ENCODE measurements at places on chromosomes 11 and 22.

DNA sequence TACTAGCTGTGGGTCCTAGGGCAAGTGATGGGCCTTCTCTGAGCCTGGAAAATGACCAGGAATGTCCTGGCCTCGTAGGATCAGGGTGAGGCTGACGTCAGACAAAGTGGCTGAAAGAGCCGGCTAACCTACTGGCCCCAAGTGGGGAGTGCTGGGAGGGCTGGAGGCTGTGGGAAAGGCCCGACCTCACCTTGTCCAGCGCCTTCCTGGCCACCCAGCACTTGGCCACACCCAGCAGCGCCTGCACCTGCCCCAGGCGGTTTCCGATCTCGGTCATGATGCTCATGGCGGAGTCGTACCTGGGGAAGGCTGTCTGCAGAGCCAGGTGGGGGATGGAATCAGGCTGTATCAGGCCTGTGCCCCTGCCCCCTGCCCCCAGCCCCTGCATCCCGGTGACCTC, 7.5 kb downstream of the RAPSN start:
- DNase-seq: no peak

DNA sequence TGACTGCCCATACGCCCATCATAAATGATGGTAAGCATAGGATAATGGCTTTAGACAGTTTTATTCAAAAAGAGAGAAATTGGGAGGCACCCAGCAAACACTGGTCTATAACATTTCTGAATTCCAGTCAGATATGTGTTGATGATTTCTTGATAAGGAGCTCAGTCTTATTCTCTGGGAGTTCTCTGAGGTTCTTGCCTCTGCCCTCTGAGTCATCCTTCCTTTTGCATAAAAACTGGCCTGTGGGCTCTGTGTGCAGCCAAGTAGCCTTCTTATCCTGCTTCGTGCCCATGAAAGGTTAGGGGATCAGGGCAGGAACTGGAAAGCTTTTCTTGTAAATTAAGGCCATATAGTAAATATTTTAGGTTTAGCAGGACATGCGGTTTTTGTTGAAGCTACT, 48.9 kb downstream of the FAR1 start:
- no peak for DNase-seq

GRCh38 chr11:62545437-62546243, 966 bp downstream of the AHNAK start:
- DNase-seq: peak; percentile 31

DNA sequence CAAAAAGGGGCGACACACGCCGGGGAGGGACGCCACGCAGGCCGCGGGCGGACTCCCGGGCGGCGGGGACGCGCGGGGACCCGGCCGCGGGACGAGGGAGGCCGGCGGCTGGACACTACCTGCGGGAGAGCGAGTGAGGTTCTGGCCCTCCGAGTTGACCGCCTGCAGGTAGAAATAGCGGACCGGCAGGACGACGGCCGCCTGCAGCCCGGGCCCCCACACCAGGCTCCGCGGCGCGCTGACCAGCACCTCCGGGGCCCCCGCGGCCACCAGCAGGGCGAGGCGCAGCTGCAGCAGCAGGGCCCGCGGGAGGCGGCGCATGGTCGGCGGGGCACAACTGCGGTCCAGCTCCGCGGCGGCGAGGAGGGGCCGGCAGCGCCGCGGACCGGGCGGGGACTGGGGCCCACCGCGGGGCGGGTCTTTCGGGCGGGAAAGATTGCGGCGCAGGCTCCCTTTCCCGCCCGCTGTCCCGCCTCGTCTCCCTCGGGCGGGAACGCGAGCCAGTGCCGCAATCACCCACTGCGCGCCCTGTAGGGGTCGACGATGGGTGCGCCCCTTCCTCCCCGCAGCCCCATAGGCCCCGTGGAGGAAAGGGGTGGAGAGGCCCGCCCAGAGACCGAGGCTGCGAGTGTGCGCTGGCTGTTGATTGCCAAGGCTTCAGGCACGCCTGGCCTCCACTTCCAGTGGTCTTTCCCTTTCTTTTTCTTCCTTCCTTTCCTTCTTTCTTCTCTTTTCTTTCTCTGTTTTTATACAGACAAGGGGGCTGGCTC, at the start of gene POGLUT3:
POGLUT3 (minus strand) TSS at position 339 of the 770 bp plus-strand sequence; CDS start at position 321, 18 bp downstream.
- DNase-seq: peak; percentile 57

DNA sequence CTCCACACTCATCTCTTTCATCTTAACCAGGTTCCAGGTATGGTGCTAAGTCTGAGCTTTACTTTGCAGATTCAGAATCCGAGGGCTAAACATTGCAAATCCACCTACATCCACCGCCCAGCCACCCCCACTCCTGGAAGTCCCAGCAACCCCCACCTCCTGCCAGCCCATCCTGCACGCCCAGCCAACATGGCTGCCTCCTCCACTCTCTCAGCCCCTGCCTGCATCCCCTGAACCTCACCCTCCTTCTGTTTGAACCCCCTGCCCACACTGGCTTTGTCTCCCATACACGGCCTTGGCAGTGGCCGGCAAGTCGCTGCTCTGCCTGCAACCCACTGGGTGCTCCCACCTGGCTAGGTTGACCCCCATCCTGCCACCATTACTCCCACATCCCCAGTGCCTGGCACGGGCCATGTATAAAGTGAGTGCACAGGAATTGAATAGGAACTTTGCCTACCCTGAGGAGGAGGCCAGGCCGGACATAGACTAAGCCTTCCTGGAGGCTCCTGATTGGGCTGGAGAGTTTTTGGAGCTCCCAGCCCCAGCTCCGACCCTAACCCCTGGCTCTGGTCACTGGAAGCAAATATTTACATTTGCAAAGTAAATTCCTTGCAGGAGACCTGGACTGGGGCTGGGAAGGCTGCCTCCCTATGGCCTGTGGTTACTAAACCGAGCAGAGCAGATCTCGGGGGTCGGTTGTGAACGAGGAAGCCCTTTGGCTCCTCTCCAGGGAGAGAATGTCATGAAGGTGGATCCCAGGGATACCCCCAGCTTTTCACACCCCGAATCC, 14.4 kb downstream of the EMID1 start:
- DNase-seq: no peak

DNA sequence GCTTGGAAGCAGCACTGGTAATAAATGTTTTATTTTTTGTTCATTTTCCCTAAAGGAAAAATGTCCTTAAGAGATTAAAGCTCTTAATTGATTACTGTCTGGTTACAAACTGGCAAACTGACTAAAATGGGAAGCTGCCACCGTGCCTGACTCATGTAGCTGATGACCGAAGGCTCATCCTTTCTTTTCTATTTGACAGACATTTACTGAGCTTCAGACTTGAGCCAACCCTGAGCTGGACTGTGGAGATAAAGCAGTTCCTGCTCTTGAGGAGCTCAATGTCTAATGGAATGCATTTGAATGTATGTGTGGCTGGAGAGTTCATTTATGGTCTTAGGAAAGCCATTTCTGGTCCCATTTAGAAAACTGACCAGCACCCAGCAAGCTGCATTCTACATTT, 91.3 kb downstream of the RNF169 start:
- DNase-seq: no peak

GRCh38 chr11:92978271-92979111, 9.0 kb downstream of the MTNR1B start:
- no peak for DNase-seq

DNA sequence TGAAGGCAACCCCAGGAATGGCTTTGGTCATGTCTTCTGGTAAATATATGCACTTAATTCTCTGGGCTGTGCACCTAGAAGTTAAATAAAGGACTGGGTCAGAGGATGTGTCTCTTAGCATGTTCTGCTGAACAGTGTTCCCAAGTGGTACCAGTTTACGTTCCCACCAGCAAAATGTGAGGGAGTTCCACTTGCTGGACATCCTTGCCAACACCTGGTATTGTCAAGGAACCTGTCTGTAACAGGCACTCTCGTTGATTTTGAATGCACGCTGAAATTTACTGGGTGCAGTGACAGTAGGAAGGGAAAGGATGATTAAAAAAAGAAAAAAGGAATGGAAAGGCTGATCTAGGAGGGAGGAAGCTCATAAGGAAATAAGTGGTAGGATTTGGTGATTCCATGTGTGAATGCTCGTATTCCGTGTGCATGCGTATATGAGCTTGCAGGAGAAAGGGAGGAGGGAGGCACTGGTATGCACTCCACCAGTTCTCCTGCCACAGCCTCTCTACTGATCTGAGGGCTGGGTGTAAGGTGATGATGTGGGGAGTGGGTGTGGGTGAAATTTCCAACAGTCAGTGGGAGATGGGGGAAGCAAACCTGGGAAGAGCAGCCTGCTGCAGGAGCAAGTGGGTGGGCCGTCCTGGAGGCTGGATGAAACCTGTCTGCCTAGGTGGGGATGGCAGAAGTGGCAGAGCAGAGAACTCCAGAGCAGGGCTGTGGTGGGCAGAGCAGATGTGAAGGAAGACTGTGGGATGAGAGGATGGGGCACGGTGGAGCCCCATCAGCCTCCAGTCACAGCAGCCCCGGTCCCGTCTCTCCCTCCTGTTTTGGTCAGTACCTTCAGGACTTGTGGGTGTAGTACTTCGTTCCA, 15.0 kb downstream of the MED15 start:
- no peak for DNase-seq

GRCh38 chr22:45238076-45238956, 2.4 kb downstream of the KIAA0930 start:
- no peak for DNase-seq

DNA sequence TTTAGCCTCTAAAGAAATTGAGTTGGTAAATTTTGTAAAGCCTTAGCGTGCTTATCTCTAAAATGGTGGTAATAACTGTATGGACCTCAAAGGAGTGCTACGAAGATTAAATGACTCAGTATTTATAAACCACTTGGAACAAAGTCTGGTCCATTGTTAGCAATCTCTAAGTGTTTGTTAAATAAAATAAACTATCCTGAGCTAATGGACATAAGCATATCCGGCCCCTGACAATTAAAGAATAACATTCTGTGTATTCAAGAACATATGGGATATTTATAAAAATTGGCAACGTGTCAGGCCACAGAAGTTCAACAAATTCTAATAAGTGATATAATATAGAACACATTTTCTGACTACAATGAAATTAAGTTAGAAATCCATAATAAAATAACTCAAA, 71.0 kb downstream of the MYEOV start:
- DNase-seq: no peak

GRCh38 chr22:31443516-31443915, 44.1 kb downstream of the DRG1 start:
- DNase-seq: no peak

- DNase-seq: no peak
Measured at GRCh38 chr11:113796663-113797259, 17.2 kb downstream of the CLDN25 start.

- DNase-seq: no peak
Measured at GRCh38 chr11:7643314-7643713, 30.0 kb downstream of the CYB5R2 start.

DNA sequence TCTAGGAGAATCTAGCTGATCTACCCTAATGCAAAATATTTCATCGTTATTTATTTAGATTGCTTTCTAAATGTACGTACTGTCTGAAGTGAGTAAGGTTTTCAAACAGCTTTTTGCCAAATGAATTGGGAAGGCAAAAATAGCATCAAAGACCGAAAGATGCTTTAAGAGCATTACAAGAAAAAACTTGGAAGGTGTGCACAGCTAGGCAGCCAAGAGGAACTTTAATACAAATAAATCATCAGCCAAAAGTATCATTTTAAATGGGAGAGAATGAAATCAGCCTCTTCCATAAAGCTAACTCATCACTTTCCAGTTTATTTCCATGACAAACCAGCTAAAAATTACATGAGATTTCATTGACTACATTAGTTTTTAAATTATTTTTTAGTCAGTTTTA, 30.2 kb upstream of the CFAP300 start:
- no peak for DNase-seq

- DNase-seq: no peak
Measured at GRCh38 chr11:17275400-17276235, 921 bp upstream of the NUCB2 start.

- no peak for DNase-seq
Measured at GRCh38 chr11:113260096-113260425, 54.3 kb upstream of the TTC12 start.

DNA sequence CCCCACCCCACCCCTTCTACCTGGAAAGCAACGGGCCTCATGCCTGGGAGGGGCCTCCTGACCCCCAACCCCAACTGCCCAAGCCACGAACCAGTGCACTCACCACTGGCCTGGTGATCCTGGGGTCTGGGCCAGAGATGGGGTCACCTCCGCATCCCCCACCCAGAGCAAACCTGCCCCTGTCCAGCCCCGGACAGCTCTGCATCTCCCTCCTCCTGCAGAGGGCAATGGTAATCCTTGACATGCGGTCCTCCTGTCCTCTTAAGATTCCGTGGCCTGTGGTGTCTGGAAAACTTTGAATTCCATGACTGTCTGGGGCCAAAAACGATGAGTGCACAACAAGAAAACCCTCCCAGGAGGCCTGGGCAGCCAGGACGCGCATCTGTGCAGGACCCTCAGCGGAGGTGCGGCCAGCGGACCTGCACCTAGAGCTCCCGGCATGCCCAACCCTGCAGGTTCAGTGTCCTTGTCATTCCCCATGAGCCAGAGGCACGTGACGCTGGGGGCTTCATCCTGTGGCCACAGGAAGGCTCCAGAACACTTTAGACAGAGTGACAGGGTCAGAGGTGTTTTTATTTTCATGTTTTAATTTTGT, 16.1 kb upstream of the PPARA start:
- no peak for DNase-seq

DNA sequence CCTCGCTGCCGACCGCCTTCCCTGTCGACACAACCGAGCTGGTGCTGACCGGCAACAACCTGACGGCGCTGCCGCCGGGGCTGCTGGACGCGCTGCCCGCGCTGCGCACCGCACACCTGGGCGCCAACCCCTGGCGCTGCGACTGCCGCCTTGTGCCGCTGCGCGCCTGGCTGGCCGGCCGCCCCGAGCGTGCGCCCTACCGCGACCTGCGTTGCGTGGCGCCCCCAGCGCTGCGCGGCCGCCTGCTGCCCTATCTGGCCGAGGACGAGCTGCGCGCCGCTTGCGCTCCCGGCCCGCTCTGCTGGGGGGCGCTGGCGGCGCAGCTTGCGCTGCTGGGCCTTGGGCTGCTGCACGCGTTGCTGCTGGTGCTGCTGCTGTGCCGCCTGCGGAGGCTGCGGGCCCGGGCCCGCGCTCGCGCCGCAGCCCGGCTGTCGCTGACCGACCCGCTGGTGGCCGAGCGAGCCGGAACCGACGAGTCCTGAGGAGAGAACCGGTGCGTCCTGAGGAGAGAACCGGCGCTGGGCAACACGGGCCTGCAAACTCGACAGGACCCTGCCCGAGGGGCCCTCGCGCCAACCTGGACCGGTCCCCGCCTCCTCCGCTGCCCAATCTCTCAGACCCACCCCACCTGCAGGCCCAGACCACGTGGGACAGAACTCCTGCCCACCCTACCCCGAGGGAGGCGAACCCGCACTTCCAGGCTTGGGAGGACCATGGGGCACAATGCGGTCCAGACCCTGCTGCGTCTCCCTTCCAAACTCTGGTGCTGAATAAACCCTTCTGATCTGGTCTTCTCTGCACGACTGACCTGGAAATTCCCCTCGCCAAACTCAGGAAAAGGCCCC, 866 bp downstream of the GP1BB start:
- DNase-seq: peak; percentile 46

DNA sequence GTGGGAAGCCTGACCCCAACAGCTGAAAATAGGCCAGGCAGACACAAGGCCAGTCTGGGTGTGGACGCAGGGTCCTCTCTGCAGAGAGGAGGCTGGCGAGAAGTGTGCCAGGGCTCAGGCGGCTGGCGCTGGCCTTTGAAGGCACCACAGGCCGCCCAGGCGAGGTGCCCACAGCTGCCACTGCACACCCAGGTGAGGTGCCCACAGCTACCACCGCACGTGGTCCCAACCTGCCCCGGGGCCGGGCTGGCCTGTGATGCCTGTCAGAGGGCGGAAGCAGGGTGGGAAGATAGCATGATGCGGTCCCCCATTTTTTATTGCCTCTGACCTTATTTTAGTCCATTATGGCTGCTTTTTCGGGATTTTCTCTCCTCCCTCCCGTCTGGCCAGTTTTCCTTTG, 1303.9 kb downstream of the BRD1 start:
- DNase-seq: no peak

All from naive thymus-derived CD4-positive, alpha-beta T cell (primary cell).